ENCODE measurements at places on chromosomes 11 and 22.

GRCh38 chr22:46149512-46150033, 753 bp upstream of the PPARA start:
- DNase-seq = peak; percentile 10

DNA sequence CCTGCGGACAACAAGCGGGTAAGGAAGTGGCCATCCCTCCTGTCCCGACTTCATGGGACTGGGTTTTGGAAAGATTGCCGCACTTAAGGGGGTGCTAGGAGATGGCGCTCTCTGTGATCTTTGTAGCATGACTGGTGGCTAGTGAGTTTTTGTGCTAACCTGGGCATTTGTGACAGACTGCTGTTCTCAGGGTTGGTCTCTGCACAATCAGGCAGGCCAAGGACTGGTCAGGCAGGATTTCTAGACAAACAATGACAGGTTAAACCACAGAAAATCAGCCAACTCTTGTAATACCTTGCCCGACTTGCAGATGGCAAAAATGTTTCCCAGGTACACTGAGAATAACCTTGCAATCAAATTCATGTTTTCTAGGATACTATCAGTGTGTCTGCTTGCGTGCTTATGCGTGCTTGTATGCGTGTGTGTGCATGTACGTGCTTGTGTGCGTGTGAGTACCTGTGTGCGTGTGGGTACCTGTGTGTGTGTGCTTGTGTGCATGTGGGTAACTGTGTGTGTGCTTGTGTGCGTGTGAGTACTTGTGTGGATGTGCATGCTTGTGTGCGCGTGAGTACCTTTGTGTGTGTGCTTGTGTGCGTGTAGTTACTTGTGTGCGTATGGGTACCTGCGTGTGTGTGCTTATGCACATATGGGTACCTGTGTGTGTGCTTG, 25.6 kb upstream of the SORL1-AS1 start:
- DNase-seq = no peak

DNA sequence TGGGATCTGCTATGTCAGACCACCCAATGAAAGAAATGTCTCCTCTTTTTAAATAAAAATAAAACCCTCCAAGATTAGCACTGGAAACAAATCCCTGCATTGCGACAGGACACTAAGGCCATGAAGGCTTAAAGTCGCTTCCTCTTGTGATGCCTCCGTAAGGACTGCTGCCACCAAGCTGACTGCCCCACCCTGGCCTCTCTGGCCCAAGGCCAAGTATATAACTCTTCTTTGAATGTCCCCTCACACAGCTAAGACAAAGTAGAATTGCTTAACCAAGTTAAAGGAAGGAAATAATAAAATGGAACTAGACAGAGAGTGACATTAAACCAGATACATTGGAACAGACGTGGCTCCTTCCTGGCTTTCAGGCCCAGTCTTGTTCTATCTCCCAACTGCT, 7.5 kb upstream of the NRGN start:
- no peak for DNase-seq

DNA sequence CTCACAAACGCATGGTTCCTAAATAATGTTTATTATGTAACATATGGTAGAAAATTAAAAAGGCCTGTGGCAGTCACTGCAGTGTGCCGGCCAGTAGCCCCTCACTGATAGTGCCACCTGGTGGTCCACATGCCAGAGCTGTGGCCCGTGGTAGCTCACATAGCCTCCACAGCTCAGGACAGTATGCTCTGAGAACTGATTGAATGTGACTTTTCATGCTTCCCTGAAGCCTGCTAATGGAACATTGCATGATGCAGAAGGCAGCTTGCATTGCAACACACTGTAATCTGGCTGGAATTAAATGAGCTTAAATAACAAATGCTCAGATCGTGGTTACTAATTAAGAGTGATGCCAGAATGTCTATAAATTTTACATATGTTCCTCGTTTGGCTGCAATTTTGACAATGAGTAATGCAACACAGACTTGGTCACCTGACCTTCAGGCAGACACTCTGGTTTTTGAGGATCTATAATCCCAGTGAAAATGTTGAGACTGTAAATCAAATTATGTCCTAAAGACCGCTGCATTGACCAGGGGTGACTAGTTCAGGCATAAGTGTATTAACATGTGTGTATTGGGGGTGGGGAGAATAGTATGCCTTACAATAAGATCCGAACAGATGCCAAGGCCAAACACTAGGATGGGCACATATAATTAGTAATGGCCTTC, 566.4 kb downstream of the METTL15 start:
- peak; percentile 42 for DNase-seq

GRCh38 chr11:61021661-61022212, 50.3 kb downstream of the CD6 start:
- no peak for DNase-seq

- peak; percentile 73 for DNase-seq
Observed at GRCh38 chr11:119729951-119730613, 1.1 kb upstream of the NECTIN1 start.

DNA sequence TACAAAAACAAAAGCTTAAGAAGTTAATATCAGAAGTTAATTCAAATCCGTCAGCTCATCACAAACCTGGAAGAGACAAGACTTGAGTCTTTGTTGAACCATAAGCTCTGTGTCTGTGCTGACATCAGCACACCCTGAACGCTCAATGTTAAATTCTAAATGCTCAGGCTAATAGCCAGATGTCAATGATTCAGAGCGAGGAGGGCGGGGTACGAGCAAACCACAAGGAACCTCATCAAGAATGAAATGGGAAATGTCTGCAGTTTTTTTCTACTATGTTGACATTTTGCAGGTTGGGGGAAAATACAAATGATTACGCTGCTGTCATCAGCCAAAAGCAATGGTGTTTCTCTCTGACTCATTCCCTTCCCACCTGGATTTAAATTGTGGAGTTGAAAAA, 1057.2 kb downstream of the NTM start:
- DNase-seq = peak; percentile 1

- peak; percentile 17 for DNase-seq
Observed at GRCh38 chr22:45911601-45912271, 65.2 kb downstream of the WNT7B start.

DNA sequence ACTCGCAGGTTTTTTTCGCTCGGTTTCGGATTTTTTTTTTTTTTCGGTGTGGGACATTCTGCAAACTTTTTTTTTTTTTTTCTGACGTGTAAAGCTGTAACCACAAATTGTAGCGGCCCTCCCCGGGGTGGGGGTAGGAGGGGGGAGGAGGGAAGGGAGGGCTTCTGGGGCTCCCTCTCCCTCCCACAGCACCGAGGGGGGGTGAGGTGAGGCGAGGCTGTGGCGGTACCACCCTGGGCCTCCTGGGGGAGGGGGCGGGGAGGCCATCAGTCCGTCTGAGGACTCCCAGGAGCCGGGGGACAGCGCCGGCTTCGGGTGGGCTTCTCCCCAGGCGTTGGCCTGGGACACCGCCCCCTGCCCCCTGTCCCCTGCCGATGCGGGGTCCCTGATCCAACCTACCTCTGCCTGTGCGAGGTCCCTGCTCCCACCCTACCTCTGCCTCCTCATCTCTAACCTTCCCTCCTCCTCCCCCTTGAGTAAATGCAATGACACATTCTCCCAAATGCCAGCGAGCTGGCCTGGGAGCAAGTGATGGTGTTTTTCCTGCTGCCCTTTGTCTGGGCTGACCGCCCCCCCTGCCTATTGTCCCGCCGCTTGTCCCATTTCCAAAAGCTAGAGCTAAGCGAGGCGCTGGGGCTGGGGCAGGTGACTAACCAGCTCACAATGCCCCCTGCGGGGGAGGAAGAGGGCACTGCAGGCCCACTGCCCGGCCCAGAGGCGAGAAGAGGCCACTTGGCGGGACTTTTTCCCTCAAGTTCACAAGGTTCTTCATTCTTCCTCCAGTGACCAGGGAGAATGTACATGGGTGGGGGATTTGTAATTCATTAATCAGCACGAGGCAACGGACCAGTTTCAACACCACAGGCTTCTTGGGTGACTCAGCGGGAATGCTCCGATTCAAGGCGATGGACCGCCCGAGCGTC, 511 bp upstream of the CLCF1 start:
- DNase-seq = peak; percentile 95

DNA sequence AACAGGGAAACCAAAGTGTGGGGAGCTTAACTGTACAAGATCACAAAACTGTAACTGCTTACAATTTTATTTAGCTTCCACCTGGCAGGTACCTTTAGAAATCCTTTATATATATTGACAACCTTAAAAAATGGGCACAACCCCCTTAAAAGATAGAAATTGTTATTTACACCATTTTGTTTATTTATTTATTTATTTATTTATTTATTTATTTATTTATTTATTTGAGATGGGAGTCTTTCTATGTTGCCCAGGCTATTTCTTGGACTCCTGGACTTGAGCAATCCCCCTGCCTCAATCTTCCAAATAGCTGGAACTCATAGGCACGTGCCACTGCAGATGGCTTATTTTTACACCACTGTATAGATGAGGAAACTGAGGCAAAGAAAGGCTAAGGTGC, 74.5 kb downstream of the INSC start:
- DNase-seq = no peak

DNA sequence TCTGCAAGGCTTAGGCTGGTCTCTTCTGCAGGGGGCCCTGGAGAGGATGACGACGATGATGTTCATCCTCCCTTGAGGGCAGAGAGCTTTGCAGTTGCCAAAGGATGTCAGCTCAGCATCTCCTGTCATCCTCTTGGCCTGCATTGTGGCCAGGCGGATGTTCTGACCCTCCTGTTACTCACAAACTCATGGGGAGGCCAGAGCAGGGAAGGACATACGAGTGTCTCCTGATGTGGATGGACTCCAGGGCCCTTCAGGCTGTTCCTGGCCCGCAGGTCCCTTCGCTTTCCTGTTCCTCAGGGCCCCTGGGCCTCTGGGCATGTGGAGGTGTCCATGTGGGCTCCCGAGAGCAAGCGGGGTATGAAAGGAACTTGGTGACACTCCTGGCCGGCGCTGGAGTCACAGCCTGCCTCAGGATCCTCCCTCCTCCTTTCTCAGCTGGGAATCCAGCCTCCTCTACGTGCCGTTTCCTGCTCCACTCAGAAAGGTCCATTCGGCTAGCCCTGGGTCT, 8.5 kb downstream of the ADORA2A start:
- peak; percentile 39 for DNase-seq

DNA sequence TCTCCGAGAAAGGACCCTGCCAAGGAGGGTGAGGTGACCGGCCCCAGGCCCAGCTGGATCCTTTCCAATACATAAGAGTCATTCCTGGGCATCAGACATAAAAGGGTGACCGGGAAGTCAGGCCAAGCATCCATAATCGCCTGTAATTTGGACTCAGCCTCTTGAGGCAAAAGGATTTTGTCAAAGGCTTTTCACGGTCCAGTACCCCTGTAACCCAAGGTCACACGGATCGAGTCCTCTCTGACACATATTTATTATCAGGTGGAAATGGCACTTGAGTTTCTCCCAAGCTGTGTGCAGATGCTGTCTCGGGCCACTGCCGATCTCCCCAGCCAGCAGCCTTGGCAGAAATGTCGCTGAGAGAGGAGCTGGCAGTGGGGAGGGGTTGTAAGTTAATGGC, 556.5 kb downstream of the MN1 start:
- no peak for DNase-seq

DNA sequence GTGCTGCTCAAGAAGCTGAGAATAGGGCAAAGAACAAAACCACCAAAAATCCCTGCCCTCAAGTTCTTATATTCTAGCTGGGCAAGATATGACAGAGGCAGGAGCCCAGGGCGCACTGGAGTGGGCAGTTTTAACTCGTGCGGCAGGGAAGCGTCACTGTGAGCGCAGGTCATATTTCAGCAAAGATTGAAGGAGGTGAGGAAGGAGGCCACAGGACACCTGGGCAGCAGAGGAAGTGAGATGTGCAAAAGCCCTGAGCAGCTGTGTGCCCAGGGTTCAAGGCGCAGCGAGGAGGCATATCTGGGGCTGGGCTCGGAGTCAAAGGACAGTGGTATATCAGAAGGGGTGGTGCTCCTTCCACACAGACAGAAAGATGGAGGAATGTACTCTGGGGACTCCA, 13.5 kb downstream of the KCNC1 start:
- no peak for DNase-seq

DNA sequence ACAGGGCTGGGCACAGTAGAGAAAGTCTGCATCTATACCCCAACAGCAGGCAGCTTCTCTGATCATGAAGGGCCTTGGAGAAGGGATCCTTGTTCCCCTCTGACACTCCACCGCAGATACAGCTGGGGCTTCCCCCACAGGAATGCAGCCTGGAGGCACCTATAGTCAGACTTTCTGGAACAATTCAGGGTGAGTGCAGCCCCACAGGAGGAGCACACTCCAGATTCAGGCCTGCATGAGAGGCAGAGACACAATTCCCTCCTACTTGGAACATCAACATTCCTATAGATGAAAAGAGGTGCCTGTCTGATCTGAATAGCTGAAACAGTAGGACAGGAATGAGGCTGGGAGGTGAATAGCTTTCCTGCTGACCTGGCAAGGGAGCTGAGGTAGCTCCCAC, 1298.0 kb upstream of the CNTN5 start:
- no peak for DNase-seq

GRCh38 chr11:86116386-86116726, 47.5 kb upstream of the PICALM start:
- DNase-seq = peak; percentile 70

- no peak for DNase-seq
Observed at GRCh38 chr11:108197351-108197750, 25.1 kb downstream of the NPAT start.

DNA sequence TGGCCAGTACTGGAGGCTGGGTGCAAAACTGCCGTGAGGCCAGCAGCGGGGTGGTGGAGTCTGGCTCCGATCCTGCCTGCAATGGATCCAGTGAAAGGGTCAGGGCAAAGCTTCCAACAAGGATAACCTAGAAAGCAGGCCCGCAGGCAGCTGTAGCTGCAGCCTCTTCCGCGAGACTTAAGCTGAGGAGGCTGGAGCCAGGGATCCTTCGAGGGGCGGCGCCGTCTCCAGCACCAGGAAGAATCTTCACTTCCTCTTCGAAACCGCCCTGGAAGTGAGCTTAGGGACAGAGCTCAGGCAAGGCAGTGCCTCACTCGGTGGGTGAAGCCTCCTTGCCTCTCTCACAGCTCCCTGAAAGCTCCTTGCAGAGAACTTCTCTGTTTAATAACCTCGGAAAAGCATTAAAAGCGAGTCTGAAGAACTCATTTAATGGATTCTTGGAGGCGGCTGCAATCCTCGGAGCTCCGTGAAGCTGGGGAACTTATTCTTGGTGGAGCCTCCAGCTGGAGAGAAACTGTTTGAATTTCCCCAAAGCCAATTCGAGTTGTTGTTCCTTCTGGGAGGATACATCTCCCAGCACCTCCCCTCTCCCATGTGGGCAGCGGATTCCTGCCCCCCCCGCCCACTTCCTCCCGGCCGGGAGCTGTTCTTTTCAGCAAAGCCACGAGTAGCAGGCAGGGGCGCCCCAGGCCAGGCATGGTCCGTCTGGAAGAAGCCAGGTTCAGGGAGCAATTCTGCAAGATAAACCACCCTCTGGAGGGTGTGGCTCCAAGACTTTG, 169.9 kb downstream of the CTTN start:
- peak; percentile 39 for DNase-seq
